ENCODE measurements at places on chromosomes 7 and 10. TPM values are rescaled to one million over a fixed set of nuclear protein-coding genes. Genes with fewer than 3 reads are reported as not detected.

GRCh38 chr10:131751827-131752775 is 148.7 kb upstream of the PPP2R2D start:
- peaks cover 37% of the 10 kb centered on the region for H3K27me3 ChIP-seq
- H3K4me3 ChIP-seq = no peak overlapping the region
- no peak for ATAC-seq
- H3K27ac ChIP-seq = no peak overlapping the region
- no peaks in the 10 kb centered on the region for H3K36me3 ChIP-seq

GRCh38 chr7:116994611-116995010 is 41.3 kb downstream of the ST7 start:
- no peak overlapping the region for H3K27ac ChIP-seq
- no peak overlapping the region for H3K4me3 ChIP-seq
- no peaks in the 10 kb centered on the region for H3K27me3 ChIP-seq
- H3K36me3 ChIP-seq = no peaks in the 10 kb centered on the region
- ATAC-seq = no peak

GRCh38 chr10:127267442-127267841 is 71.1 kb upstream of the INSYN2A start:
- H3K4me1 ChIP-seq = no peaks in the 10 kb centered on the region
- ATAC-seq = no peak
- H3K36me3 ChIP-seq = peaks cover 28% of the 10 kb centered on the region

DNA sequence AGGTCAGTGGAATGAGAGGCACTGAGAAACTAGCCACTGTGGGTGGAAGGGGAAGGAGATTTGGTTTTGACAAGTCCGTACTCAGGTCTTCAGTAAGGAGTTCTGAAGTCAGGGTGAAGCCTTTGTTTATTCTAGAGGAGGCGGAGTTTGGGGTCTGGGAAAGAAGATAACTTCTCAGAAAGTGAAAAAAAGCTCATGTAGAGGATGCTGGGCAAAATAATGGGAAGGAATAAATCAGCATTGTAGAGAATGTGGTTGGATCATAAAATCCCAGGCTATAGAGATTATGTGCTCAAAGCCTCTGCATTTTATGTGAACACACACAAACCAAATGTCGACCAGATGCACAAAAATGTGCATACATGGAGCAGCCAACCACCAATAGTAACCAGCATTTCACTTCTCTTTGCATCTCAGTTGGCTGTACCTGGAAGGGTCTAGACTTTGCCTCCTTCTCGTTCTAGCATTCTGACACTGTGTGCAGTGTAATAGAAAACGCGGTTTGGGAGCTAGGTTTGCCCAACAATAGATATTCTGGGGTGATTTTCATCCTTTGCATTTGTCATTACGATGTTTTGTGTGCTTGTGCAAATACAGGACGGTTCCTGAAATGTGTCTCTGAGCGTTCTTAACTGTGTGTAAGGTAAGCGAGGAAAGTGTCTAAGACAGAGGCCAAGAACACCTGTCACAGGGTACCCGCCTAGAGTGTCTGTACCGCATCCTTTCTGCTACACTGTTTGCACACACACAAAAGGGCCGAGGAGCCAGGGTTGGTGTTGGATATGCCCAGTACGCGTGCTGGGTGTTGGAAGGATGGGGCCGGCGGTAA is 603 bp upstream of the HECW1 start:
- H3K4me1 ChIP-seq = peaks cover 26% of the 10 kb centered on the region
- peaks cover 91% of the 10 kb centered on the region for H3K27me3 ChIP-seq
- no peak for ATAC-seq
- H3K27ac ChIP-seq = no peak overlapping the region
- H3K36me3 ChIP-seq = no peaks in the 10 kb centered on the region

DNA sequence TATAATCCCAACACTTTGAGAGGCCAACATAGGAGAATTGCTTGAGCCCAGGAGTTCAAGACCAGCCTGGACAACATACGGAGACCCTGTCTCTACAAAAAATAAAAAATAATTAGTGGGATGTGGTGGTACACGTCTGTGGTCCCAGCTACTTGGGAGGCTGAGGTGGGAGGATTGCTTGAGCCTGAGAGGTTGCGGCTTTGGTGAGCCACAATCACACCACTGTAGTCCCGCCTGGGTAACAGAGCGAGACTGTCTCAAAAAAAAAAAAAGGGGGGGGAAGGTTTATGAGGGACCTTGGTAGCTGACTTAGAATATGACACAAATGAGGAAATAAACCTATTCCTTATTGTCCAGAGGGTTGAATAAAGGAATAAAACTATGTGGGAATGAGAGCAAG is 30.8 kb downstream of the SCD start:
- no peak overlapping the region for H3K27ac ChIP-seq
- no peak for ATAC-seq
- no peaks in the 10 kb centered on the region for H3K36me3 ChIP-seq

GRCh38 chr10:12375076-12375504 is 25.7 kb downstream of the CAMK1D start:
- H3K4me3 ChIP-seq = no peak overlapping the region
- H3K36me3 ChIP-seq = no peaks in the 10 kb centered on the region
- peak; percentile 49 for ATAC-seq

DNA sequence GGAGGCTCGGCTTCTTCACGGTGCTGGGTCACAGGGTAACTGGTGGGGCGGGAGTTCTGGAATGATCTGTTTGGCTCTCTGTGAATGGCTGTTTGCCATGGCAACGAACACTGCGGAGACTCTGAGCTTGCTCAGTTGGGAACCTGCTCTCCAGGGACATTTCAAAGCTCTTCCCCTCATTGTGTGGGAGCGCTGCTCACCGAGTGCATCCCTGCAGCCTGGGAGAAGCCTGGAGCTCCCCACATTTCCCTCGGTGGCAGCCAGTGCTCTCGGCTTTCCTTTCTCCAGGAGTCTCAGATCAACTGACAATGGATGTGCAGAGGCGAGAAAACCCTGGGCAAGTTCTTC is 57.6 kb upstream of the CACUL1 start:
- no peaks in the 10 kb centered on the region for H3K36me3 ChIP-seq
- H3K4me1 ChIP-seq = no peaks in the 10 kb centered on the region
- H3K27ac ChIP-seq = no peak overlapping the region
- H3K27me3 ChIP-seq = no peaks in the 10 kb centered on the region

GRCh38 chr10:35495521-35496119 is 109.5 kb upstream of the GJD4 start:
- peak; percentile 51 for ATAC-seq
- no peak overlapping the region for H3K4me3 ChIP-seq
- peaks cover 2% of the 10 kb centered on the region for H3K36me3 ChIP-seq
- H3K27ac ChIP-seq = no peak overlapping the region

GRCh38 chr10:125633517-125633999 is 49.4 kb downstream of the TEX36 start:
- ATAC-seq = no peak
- no peak overlapping the region for H3K4me3 ChIP-seq
- peaks cover 12% of the 10 kb centered on the region for H3K27me3 ChIP-seq
- H3K4me1 ChIP-seq = no peaks in the 10 kb centered on the region
- H3K27ac ChIP-seq = no peak overlapping the region
- H3K36me3 ChIP-seq = no peaks in the 10 kb centered on the region

DNA sequence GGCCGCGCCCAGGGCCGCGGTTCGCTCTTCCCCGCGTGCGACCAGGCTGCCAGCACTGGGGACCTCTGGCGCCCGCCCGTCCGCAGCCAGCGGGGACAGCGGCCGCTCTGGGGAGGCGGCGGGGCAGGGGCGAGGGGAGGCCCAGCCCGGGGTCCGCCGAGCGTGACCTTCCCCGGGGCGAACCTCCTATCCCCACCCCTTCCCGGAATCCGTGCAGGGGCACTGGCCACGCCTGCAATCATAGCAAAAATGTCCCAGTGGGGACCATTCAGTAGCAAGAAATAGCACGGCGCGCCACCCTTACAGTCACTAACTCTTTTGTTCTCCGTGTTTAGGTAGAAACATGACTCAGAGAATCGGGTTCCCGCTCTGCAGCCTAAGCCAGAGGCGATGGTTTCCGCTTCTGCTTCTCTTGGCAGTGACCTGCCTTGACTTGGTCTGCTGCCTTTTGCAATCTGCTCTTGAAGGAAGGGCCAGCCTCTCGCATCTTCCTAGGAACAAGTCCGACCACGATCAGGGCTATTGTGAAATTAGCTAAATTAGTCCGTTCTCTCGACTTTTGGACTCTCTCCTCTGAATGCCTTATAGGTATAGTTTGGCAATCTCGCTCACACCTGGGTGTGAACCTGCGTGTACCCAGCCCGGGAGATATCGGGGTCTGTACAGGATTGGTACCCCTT is 79.3 kb upstream of the ACBD5 start:
- H3K27ac ChIP-seq = peak overlapping the region; percentile 34
- no peak overlapping the region for H3K4me3 ChIP-seq
- no peaks in the 10 kb centered on the region for H3K4me1 ChIP-seq
- peak; percentile 84 for ATAC-seq

GRCh38 chr7:42192066-42192465 is 44.9 kb downstream of the GLI3 start:
- no peaks in the 10 kb centered on the region for H3K36me3 ChIP-seq
- ATAC-seq = no peak
- no peaks in the 10 kb centered on the region for H3K27me3 ChIP-seq
- H3K4me1 ChIP-seq = peaks cover 15% of the 10 kb centered on the region

- no peak for ATAC-seq
- H3K27me3 ChIP-seq = no peaks in the 10 kb centered on the region
- no peaks in the 10 kb centered on the region for H3K36me3 ChIP-seq
- no peak overlapping the region for H3K4me3 ChIP-seq
- H3K27ac ChIP-seq = no peak overlapping the region
- H3K4me1 ChIP-seq = peaks cover 18% of the 10 kb centered on the region
Observed at GRCh38 chr7:100685631-100686145, 8.4 kb downstream of the GIGYF1 start.

- H3K27ac ChIP-seq = no peak overlapping the region
- no peak for ATAC-seq
- no peak overlapping the region for H3K4me3 ChIP-seq
Observed at GRCh38 chr10:34905200-34905927, 90.3 kb upstream of the PARD3 start.

GRCh38 chr7:506391-506831 is 13.2 kb downstream of the PDGFA start:
- peak overlapping the region; percentile 54 for H3K27ac ChIP-seq
- ATAC-seq = no peak
- no peaks in the 10 kb centered on the region for H3K36me3 ChIP-seq
- no peak overlapping the region for H3K4me3 ChIP-seq
- H3K27me3 ChIP-seq = no peaks in the 10 kb centered on the region

- no peaks in the 10 kb centered on the region for H3K36me3 ChIP-seq
- peak overlapping the region; percentile 19 for H3K4me3 ChIP-seq
- peaks cover 64% of the 10 kb centered on the region for H3K4me1 ChIP-seq
- H3K27me3 ChIP-seq = peaks cover 99% of the 10 kb centered on the region
- H3K27ac ChIP-seq = no peak overlapping the region
- ATAC-seq = no peak
Observed at GRCh38 chr10:117134056-117134305, 4.1 kb downstream of the VAX1 start.

DNA sequence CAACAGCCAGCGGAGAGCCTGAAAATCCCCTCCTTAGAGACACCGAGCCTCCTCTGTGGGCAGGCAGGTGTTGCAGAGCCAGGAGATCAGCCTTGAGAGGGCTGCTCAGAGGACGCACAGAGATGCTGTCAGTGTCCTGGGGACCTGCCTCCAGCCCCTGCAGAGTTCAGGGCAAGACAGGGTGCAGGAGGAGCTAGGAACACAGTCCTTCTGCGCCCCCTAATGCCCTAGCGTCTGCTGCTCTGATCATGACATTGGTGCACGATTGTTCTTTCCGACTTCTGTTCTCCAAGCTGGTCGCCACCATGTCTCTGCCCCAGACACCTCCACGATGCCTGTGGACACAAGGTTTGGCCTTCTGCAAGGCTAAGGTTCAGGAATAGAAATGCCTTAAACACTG is 613.7 kb upstream of the MKI67 start:
- ATAC-seq = no peak
- no peaks in the 10 kb centered on the region for H3K4me1 ChIP-seq

DNA sequence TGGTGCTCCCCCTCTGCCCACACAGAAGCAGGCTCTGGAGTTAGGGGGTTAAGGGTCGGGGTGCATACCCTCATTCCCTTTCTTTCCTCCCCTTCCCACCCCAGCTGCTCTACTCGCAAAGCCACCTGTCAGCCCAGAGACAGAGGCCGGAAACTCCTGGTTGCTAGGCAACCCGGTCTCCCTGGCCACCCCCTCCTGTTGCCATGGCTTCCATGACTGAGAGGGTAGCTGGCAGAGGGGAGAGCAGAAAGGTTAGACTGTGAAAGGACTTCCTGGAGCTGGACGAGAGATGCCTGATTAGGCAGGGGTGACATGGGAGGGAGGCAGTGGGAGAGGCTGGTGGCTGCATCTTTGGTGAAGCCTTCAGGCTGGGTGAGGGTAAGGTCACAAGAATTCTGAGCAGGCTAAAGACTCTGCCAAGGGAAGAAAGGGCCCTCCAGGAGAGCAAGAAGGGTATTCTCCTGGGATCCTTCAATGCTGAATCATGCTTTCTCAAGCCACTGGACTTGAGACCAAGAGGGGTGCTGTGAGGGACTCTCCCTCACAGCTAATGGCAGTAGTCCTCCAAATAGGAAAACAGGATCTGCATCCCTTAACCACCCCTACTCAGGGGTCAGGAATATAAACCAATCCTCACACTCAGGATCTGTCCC is 5.4 kb downstream of the PSD start:
- no peaks in the 10 kb centered on the region for H3K36me3 ChIP-seq
- no peak overlapping the region for H3K4me3 ChIP-seq
- H3K4me1 ChIP-seq = peaks cover 16% of the 10 kb centered on the region
- H3K27ac ChIP-seq = no peak overlapping the region
- ATAC-seq = no peak
- peaks cover 100% of the 10 kb centered on the region for H3K27me3 ChIP-seq

GRCh38 chr7:39421251-39421650 is 145.0 kb upstream of the YAE1 start:
- H3K27me3 ChIP-seq = peaks cover 5% of the 10 kb centered on the region
- no peaks in the 10 kb centered on the region for H3K4me1 ChIP-seq

DNA sequence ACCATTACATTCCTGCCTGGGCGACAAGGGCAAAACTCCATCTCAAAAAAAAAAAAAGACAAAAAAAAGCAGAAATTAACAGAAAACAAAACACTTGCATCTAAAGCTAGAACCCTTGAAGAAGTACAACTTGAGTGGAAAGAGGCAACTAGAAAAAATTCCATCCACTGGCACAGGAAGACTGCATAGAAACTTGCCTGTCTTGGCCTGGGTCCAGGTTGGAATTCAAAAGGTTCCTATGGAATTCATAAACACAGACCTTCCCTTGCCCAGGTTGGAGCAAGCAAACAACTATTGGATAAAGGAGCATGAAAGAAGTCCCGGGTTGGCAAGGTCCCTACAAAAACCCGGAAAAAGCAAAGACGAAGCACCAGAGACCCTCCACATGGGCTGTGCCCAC is 69.8 kb downstream of the CCDC71L start:
- no peak overlapping the region for H3K27ac ChIP-seq
- no peaks in the 10 kb centered on the region for H3K4me1 ChIP-seq
- H3K27me3 ChIP-seq = no peaks in the 10 kb centered on the region

The SORCS1 gene
- 10.7 TPM for total RNA-seq

The ZC3HAV1L gene
- 11.8 TPM for total RNA-seq

The MLXIPL gene
- total RNA-seq = 56.2 TPM

The SH3PXD2A gene
- total RNA-seq = 31.2 TPM

The AKR1C8 gene
- total RNA-seq = not detected

The PTPRN2 gene
- 2.6 TPM for total RNA-seq

The SRRM3 gene
- total RNA-seq = 2.4 TPM

The CARD11 gene
- total RNA-seq = 0.27 TPM

The ABCB4 gene
- total RNA-seq = 0.42 TPM

The GTPBP10 gene
- 12.8 TPM for total RNA-seq

The CHST15 gene
- total RNA-seq = 63.5 TPM

The HOXA11 gene
- total RNA-seq = 0.12 TPM

The OR9A2 gene
- total RNA-seq = not detected

The NT5C2 gene
- total RNA-seq = 70.6 TPM

The HKDC1 gene
- not detected for total RNA-seq

The CALHM3 gene
- total RNA-seq = not detected
